ENCODE measurements at places on chromosomes 3 and 15. TPM values are rescaled to one million over a fixed set of nuclear protein-coding genes. Genes with fewer than 3 reads are reported as not detected.

GRCh38 chr3:39096775-39097174, 10.7 kb downstream of the GORASP1 start:
- DNase-seq, result no peak

DNA sequence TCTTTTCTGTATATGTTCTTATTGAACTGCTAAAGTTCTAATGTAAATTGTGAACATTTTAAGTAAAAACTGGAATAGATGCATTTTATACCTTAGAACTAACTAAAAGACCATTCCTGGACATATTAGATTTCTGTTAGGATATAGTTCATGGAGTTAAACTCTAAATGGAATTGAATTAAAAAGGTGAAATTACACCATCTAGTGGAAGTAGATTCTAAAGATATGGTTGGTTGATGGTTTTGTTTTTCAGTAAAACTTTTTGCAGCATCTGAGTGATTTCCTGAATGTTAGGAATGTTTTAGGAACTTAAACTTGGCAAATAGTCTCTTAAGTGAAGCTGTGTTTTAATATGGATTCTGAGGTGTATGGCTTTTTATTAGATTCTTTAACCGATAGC, 96.8 kb downstream of the SLMAP start:
- no peak for DNase-seq

- no peak for DNase-seq
Measured at GRCh38 chr3:177726807-177727206, 529.5 kb upstream of the TBL1XR1 start.

DNA sequence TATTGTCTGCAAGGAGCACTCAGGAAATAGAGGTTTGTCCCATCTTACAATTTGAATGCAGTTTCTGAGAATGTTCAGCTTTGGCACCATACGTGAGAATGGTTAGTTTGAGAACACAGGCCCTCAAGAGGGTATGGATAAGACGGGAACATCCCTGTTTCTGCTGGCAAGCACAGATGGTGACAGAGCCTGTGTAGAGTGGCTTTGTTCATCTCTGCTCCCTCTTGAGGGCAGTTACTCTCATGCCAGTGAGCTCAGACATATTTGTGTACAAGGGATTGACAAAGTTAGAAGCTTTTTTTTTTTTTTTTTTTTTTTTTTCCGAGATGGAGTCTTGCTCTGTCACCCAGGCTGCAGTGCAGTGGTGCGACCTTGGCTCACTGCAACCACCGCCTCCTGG, 71.5 kb upstream of the FILIP1L start:
- no peak for DNase-seq

DNA sequence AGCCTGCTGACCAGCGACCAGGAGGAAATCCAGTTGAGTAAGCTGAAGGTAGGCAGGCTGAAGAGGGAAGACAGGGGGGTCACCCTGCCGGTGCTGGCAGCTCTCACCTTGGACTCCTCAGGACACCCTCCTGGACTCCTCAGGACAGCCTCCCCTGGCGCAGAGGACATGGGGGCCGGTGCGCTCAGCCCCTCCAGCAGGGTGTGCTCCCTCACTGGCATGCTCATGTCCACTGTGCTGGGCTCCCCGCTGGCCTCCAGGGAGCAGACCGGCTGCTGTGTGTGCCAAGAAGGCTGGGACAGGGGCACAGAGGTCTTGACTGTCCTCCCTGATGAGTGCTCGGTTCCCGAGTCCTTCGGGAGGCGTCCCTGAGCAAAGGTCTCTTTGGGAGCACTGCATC, 183.6 kb downstream of the ATP10A start:
- DNase-seq, result no peak

GRCh38 chr3:40996382-40996781, 202.9 kb upstream of the CTNNB1 start:
- DNase-seq, result no peak

DNA sequence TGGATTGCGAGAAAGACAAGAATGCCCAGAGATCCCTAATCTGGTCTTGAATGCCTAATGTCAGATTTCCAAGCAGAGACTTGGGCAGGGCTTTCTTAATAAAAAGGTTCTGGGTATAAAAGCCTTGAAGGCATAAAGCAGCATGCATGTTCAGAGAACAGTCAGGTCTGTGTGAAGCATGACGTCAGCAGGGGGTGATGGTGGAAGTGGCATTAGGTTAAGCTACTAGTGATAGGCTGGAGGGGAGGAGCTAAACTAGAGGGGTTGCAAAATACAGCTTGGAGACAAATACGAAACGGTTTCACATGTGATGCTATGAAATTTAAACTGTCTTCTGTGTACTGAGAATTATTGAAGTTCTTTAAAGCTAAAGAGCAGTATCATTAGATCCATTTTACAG, 125.6 kb downstream of the VPS8 start:
- DNase-seq, result no peak

DNA sequence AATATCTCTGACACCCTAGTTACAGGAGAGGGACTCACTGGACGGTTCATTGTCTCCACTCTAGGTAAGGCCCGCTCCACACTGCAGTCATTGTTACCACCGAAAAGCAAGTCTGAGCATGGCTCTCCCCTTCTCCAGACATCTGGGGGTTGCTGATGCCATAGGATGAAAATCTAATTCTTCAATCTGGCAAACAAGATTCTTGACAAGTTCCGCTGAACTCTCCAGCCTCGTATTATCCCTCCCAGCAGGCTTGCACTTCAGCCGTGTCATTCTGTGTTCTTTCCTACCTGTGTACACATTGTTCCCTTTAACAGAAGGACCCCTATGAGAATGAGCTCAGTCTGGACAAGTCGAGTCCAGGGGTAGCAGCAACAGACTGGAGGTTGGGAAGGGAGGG, 152.3 kb upstream of the NR2E3 start:
- DNase-seq, result no peak

- DNase-seq, result no peak
Measured at GRCh38 chr3:127853681-127854080, 31.4 kb upstream of the MGLL start.

DNA sequence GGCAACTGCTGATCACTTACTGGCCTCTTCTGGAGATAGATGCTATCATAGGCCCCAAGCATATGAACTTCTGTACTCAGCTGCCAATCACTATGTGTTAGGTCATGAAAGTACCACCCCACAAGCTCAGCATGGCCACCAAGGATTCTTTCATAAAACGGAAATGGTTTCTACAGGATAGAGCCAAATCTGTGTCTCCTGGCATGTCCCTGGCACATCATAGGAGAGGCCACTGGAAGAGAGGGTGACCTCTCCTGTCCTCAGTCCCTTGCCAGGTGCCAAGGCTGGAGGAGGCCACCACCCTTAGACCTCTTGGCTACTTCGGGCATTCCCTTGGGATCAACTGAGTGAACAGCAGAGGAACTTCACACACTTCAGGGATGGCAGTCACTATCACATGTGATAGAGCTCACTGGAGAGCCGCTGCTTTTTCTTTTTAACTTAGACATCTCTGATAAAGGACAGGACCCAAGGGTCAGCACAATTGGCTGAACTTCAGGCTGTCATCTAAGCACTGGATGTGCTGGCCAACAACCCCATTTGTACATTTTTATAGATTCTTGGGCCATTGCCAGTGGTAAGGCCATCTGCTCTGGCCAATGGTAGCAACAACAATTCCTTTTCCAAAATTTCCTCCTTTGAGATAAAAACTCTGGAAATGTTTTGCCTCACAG, 425.2 kb downstream of the SQOR start:
- no peak for DNase-seq

DNA sequence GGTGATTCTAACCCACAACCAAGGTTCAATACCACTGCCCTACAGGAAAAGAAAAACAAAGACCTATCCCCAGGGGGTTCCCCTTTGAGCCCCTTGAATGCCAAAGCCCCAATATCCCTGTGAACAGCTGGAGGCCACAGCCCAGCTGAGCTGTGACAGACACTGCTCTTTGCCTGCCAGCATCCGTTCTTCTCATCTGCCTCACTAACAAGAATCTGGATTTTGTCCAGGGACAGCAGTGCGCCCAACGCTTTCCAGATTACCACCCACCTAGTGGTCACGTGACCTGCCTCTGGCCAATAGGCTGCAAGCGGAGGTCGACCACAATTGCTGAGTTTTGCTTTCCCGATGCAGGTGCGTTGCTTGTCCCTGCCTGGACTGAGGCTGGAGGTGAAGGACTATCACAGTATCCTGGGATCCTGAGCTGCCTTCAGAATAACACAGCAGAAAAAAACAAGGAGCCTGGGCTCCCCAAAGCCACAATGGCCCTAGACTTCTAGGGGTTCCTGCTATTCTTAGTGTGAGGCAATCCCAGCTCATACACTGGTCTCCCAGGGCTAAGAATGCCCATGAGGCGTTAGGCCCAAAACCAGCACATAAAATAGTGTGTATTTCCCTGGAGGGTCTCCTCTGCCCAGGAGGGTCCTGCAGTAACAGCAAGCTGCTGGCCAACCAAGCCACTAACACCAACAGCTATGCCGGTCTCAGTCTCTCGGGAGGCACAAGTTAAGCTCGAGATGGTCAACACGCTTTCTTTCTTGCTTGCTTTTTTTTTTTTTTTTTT, 13.8 kb downstream of the BDH1 start:
- no peak for DNase-seq

DNA sequence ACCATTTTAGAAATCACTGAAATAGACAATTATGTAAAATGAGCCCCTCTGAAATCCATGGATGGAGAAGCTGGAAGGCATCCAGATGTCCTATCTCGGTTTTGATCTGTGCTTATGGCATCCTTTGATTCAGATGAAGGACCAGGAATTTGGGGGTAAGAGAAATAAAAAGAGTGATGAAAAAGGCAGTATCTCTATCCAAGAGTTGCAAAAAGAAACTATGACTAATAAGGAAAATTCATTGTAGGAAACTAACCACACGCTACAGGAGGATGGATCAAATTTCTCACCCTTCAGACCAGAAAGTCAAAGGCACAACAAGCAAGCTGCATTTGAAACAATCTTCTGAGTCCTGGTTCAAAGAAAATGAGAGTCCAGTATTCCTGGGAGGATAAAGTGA, 34.8 kb downstream of the SRGAP3 start:
- DNase-seq, result no peak

DNA sequence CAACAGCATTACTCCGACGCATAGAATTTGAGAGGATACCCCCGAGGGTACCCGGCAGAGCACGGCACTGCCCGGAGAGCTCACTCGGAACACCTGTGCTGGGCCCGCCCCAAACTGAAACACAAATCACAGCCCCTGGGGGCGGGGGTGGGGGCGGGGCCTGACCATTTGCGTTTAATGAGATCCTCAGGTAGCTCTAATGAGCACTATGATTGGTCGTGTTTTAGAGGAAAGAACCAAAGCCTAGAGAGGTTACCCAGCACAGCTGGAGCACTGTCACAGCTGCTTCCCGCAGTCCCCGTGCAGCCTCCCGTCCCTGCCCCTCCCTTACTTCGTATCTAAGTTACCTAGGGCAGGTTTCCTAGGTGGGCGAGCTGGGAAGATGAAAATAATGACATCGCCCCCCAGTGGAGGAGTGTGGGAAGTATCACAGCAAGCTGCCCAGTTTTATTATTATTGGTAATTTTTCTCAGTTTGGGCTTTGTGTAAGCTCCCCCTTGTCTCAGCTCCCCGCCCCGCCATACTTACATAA, 187.1 kb downstream of the PDE8A start:
- no peak for DNase-seq

Gene GRK7
- not detected for total RNA-seq

Gene CAMP
- 17.3 TPM for total RNA-seq

Gene CD80
- 15.9 TPM for total RNA-seq

Gene ZNF80
- 1.3 TPM for total RNA-seq

Gene LRRC31
- total RNA-seq, result not detected

Gene PLXND1
- 181 TPM for total RNA-seq

Gene GOLGA8M
- 1.8 TPM for total RNA-seq

Gene CATSPER2
- total RNA-seq, result 10.1 TPM
